ENCODE measurements at places on chromosomes 5 and 9.

DNA sequence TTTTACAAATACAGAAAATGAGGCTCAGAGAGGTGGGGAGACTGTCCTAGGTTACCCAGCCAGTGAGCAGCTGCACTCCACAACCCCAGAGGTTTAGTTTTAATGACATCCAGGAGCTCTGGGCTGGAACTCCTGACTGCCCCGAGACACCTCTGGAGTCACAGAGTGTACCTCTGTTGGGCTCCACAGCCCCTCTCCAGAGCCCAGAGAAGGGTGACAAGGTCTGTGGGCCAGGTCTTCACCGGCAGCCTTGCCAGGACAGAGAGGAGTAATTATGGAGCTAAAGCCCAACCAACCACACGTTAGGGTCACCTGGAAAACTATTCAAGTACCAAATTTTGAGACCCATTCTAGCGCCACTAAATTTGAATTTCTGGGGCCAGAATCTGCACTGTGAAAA, 11.1 kb downstream of the CDX1 start:
- DNase-seq, result no peak

DNA sequence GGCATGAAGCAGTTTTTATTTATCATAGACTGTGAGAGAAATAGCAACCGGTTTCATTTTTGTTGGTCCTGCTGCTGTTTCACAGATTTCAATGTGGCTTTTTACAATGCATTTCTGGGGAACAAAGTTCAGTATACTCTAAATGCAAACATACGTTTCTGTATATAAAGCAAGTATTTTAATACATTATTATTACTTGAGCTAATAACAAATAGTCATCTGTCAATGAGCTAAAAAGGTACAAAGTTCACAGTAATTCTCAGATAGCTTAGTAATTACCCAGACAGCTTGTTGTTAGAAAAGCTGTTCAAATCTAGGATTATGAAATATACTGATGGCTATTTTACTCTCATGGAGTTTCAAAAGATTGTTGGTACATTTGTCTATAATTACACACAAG, 50.8 kb downstream of the PBX3 start:
- no peak for DNase-seq

GRCh38 chr5:130706696-130707095, 458.4 kb downstream of the HINT1 start:
- DNase-seq, result no peak

DNA sequence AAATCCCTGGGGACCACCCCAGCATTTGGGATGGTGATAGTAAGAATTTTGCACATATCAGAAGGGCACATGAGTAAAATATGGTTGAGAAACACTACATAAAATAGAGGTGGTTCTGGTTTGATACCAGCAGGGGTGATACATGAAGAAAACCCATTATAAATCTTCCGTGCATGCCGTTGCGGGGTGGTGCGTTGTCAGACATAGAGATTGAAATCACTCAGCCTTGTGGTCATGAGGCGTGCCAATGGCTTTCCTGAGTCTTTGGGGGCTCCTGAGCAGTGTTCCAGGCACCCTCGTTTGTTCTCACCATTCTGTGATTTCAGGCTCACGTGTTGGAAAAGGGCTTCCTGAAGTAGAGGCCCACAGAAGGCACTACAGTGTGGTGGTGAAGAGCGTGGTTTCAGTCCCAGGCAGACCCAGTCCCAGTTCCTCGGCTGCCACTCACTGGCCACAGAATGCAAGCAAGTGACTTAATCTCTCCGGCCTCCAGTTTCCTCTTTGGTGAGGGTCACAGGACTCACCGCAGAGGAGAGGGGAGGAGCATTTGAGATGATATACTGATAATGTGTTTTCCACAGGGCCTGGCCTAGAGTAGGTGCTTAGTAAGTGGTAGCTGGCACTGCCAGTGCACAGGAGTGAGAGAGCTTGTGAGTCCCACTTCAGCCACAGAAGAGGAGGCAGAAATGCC, 20.5 kb upstream of the GLRX start:
- peak; percentile 43 for DNase-seq

- no peak for DNase-seq
Observed at GRCh38 chr5:173493040-173493439, 123.4 kb downstream of the BOD1 start.

- no peak for DNase-seq
Observed at GRCh38 chr5:160432196-160432595, 10.5 kb downstream of the PTTG1 start.

- no peak for DNase-seq
Observed at GRCh38 chr5:117872798-117873368, 1115.5 kb downstream of the DTWD2 start.

GRCh38 chr9:72476617-72477437, 44.6 kb upstream of the TMC1 start:
- DNase-seq, result peak; percentile 39

DNA sequence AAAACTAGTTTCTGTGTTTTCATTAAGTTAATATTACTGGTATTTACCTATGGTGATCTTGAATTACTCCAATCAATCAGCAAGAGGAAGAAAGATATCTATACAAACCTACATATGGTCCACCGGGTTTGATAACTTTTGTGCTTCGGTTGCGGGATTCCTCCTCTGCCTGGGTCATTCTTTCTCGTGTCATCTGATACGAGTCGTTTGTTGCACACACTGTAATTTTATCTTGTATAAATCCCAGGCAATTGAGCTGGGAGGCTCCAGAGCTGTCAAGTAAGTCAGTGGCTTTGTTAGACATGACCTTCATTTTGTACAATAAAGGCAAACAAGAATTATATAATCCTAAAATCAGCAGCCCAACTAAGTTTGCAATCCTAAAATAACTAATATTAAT, 48.0 kb downstream of the ELL2 start:
- DNase-seq, result no peak

DNA sequence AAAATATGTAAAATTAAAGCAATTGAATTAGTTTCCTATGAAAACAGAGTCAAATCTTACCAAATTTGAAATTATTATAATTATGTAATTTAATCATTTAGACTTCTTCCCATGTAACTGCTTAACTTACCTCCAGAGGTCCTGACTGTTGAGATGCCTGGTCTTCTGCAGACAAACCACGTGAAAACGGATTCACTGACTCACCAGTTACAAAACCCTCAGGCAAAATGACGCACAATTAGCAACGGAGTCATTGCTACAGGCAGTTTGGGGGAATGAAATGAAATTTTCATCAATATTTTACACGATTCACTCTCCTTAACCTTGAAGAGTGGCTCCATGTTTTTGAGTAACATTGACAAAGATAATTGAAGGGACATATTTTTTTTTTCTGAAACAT, 460.8 kb downstream of the MTRR start:
- DNase-seq, result no peak

DNA sequence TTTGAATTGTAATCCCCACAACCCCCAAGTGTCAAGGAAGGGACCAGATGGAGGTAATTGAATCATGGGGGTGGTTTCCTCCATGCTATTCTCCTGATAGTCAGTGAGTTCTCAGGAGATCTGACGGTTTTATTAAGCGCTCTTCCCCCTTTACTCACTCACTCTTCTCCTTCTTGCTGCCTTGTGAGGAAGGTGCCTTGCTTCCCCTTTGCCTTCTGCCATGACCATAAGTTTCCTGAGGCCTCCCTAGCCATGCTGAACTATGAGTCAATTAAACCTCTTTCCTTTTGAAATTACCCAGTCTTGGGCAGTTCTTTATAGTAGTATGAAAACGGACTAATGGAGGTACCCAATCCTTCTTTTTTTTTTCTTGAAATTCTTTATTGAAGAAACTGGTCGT, 2.2 kb upstream of the CEP120 start:
- no peak for DNase-seq

DNA sequence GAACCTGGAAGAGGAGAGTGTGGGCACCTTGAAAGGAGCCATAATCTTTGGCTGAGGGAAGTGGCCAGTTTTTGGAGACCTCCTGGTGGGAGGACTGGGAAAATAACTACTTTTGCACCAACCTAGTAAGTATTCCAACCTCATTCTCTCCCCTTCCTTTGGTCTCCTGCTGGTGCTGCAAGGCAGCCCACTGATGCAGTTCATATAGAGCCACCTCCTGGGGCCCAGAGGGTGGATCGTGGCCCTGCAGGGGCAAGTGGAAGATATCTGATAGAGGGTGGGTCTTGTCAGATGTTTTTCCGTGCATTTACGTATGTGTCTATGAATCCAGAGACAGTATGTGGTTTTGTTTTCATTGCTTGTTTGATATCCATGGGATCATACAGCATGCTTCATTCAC, 172.8 kb upstream of the PITX1 start:
- DNase-seq, result no peak

- no peak for DNase-seq
Observed at GRCh38 chr5:154653764-154654485, 101.3 kb upstream of the LARP1 start.

DNA sequence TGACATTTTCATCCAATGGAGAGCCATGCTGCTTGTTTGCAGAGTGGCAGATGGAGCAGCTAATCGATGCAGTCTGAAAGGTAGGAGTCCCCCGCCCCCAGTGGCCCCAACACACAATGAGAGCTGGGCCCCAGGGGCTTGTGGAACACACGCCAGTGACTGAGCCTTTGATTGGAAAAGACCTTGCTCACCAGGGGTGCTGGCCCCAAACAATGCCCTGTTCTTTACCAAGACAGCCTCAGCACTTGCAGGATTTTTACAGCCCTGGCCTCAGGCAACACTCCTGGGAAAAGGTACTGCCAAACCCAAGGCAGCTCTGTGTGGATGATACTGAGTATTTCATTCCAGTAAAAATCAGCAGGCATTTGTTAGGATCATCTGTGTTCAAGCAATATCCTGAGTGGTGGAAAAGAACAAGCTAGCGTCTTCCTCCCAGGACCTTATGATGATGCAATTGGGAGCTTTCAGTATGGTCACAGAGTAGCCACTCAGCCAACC, 276.8 kb upstream of the CLINT1 start:
- DNase-seq, result no peak

DNA sequence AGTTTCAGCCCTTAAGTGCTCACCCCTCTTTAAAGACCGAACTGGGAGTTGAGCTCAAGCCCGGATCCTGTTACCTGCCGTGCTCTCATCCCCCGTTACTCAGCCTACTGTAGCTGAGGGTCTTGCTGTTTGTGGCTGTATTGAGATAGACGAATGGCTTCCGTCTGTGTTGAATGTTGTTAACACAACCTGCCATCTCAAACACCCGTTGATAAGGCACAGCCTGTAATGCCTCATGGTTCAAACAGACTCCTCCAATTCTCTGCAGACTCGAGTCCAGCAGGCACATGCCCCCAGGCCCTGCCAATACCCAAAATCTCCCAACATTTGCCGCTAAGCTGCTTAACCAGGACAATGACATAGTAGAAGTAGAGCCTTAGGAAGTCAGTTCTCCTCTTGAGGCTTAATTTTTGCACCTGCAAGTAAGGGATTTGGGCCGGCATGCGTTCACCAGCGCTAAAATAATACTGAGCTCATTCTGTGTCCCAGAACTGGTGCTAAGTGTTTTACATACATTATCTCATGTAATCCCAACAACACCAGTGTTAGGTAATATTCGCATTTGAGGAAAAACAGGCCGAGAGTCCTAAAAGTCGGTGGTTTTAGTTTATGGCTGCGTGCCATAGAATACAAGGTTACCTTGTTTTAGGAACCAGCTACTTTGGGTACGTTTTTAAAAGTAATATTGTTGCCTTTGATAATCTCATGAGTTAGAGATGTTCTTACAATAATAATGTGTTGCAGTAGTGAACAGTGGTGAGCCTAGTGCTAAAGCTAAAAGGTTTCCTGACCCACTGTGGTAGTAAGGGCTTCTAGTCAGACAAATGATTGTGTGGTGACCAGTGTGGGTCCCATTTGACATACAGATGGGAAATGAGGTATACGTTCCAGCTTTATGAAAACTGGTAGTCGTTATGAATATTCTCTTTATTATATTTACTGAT, 1.5 kb upstream of the RFX3 start:
- no peak for DNase-seq

Data from stimulated activated CD4-positive, alpha-beta T cell treated with anti-CD3 and anti-CD28 coated beads, Interleukin-4, amount 100 ng/mL, for 1 hour (primary cell).